Gastrocnemius medialis (tissue), 4 donors: ENCODE measurements at places on chromosomes 11 and 22.

- DNase-seq: no peak
Observed at GRCh38 chr11:88501541-88501940, 164.0 kb upstream of the CTSC start.

GRCh38 chr11:17257196-17257595 lies 19.3 kb upstream of the NUCB2 start:
- no peak for DNase-seq

DNA sequence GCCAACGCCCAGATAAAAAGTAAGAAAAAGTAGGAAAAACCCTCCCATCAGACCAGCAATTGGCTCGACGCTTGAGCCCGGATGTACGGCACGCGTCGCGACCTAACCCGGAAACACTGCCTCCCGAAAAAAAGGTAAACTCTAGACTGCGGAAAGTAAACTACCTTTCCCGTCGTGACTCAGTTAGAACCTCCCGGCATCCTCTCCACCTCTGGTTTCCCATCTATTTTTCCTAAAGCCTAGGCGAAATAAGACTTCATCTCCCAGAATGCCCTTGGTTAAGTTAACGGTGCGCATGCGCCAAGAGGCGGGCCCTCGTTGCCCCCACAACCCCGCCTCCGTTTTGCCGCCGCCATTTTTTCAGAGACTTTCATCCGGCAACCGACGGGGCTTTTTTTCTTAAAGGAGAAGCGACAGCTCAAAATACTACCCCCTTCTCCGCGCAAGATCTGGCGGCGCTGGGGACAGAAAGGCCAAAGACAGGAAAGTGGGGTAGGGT lies 678 bp upstream of the ZFP91 start:
- peak; percentile 92 for DNase-seq

DNA sequence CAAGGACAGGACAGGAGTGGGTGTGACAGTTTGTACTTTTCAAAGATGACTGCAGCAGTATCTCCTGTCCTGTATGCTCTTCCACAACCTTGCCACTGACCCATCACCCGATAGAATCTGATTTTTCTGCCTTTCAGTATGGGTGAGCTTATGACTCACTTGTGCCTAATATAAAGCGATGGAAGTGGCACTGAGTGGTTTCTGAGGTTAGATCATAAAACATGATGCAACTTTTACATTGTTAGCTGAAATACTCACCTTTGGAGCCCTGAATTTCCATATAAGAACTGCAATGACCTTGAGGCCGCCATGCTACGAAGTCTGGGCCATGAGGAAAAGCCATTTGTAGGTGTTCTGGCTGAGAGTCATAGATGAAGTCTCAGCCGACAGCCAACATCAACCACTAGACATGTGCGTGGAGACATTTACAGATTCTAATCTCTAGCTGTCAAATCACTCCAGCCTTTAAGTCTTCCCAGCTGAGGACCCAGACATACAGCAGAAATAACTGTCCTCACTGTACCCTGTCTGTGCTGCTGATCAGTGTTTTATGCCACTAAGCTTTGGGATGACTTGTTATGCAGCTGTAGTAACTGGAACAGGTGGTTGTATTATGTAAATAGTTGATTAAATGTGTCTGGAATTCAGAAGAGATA lies 105.9 kb upstream of the ARHGAP20 start:
- DNase-seq: no peak
